ENCODE measurements at places on chromosomes 5 and 9.

DNA sequence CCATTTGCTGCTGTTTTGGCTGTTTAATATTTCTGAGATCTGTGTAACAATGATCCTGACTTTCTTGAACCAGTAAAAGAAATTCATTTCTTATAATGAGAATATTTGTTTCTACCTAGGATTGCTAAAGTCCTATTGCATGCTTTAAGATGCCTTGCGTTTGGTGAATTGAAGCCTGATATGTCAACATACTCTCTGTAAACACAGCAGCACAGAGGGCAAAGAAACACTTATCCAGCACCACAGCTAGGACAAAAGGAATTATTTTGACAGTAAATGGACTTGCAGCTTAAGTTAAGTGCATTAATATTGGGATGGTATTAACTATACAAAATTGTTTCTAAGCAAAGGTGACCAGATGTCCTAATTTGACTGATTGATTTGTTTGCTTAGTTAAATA, 2031.2 kb upstream of the CDH6 start:
- no peak for DNase-seq

GRCh38 chr9:2016408-2017330, 1.5 kb downstream of the SMARCA2 start:
- DNase-seq: no peak

DNA sequence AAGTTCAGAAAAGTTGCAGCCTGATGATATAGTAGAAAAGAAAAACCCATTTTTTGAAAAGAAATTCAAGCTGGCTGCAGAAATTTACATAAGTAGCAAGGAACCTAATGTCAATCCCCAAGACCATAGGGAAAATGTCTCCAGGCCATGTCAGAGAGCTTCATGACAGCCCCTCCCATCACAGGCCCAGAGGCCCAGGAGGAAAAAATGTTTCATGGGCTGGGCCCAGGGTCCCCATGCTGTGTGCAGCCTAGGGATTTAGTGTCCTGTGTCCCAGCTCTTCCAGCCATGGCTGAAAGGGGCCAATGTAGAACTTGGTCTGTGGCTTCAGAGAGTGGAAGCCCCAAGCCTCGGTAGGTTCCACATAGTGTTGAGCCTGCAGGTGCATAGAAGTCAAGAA, 220.3 kb downstream of the CSNK1G3 start:
- no peak for DNase-seq

DNA sequence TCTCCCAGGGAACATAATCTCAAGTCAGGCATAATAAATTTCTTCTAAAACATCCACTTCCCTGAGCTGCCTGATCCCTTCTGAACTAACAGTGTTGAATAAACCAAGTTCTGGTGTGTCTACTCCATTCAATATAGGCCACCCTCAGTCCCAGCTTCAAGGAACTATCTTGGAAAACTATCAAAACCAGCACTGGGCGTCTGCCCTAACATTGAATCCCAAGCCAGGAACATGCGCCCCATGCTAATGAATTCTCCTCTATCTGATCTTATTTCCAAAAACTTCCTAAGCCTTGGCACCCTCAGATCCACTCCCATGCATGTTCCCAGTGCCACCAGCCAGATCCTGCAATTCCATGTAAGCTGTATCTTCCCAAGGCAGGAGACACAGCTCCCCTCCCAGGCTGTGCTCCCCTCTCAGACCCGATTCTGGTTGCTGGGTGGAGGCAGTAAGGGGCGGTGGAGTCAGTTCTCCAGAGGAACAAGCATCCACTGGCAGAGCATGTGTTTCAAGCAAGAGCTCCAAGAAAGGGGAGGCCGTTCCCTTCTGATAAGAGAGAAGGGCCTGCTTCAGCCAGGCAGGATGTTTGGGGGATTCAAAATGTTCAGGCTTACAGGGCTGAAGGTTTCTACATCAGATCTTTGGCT, 13.1 kb upstream of the FOXI1 start:
- DNase-seq: no peak

DNA sequence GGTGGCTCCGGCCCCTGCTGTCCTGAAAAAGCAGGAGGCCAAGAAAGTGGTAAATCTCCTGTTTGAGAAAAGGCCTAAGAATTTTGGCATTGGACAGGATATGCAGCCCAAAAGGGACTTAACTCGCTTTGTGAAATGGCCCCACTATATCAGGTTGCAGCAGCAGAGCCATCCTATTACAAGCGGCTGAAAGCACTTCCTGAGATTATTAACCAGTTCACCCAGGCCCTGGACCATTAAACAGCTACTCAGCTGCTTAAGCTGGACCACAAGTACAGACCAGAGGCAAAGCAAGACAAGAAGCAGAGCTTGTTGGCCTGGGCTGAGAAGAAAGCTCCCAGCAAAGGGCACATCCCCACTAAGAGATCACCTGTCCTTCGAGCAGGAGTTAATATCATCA, 89.7 kb downstream of the MLLT3 start:
- DNase-seq: no peak

- DNase-seq: no peak
These were observed 18.9 kb downstream of the KIF24 start for GRCh38 chr9:34310215-34310614.

- no peak for DNase-seq
These were observed 443.8 kb upstream of the ST8SIA4 start for GRCh38 chr5:101346906-101347305.

DNA sequence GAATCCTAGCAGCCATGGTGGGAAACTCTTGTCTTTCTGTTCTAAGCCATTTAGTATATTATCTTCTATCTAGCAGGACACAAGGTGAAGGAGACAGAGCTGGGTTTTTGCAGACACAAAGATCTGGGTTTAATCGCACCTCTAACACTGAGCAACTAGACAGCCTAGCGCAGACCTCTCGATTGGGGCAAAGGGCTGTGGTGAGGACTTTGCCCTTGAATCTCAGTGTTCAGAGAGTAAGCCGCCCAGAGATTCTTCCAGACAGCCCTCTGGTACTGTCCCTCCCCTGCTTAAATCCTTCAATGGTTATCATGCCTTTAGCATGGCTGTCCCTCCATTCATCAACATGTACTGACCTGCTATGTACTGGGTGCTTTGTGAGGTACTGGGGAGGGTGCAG, 128.1 kb downstream of the CRB2 start:
- no peak for DNase-seq

GRCh38 chr5:19734776-19735175, 253.2 kb downstream of the CDH18 start:
- DNase-seq: no peak

GRCh38 chr9:76530458-76531110, 71.6 kb downstream of the GCNT1 start:
- no peak for DNase-seq

DNA sequence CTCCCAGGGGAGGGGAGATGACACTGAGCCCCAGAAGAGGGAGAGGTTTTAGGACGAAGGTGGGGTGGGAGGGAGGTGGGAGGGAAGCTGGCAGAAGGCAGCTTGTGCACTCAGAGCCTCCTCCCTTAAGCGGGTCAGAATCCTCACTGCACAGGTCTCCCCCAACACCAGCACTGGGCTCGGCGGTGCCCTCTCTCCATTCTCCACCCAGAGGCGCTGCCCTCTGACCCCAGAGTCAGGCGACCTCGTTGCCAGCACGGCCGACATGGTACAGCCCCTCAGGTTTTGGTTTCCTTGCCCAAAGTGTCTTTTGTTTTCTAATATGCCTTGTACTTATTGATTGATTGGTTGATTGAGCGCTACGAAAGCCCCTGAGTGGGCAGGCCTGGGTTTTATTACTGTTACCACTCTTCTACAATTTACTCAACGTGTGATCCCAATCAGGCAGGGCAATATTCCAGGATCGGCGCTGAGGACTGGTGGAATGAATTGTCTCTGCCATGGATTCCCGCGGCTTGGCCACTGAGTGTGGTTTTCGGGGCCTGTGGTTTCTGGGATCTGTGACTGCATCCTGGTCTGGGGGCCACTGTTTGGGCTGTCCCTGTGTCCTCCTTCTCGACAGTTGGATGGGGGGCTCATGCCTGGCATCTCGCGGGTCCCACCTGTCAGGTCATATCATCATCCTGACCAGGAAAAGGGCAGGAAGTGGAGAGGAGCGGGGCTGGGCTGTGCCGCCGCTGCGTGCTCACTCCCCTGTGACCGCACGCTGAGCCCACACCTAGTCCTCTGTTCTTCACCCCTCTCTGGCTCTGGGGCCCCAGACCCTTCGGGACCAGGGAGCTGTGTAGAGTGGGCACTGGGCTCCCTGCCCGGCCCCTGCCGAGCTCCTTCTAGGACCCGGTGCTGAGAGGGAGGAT, 9.6 kb upstream of the FCN2 start:
- no peak for DNase-seq

GRCh38 chr5:38825494-38825893, 20.3 kb upstream of the OSMR start:
- DNase-seq: no peak

DNA sequence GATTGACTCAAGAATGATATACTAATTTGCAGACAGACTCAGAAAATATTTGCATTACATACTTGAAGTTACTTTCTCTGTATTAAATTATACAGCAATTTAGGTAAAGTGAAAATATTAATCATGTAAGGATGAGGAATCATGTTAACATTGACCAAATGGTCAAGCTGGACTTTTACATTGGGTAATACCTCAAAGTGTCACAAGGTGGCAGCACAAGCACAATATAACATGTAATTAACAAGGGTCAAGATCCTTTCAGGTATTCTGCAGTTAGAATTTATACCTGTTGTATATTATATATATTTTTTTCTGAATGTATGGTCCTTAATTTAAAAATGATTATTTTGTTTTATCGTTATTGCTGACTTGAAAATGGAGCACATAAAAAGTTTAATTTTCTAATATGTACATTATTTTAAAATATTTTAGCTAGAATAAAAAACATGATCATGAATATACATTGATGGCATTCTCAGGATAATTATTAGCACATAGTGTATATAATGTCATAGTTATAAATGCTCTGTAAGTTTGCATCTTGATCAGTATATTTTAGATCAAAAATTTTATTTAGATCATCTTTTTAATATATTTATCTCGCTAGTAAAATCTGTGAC, 8.6 kb downstream of the HAPLN1 start:
- no peak for DNase-seq

Measured in cortex of kidney (tissue), 1 donor.